ENCODE measurements at places on chromosomes 5 and 9.

DNA sequence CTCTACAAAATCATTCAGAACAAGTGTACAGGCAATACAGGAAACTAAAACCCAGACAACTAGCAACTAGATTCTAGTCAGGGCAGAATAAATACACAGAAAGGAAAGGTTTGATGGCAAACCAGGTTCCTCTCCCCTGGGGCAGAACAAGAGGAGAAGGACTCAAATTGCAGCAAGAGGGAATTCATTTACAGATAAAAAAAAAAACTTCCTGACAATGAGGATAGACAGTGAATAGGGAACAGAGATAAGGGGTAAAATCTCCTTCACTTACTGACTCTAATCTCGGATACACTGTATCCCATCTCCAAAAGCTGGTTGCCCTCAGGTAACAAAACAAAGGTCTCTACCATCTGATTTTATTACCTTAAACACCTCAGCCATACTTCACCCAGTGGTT is 244.0 kb downstream of the SEC61B start:
- no peak for DNase-seq

GRCh38 chr9:132003896-132004295 is 75.8 kb downstream of the MED27 start:
- DNase-seq, result no peak

DNA sequence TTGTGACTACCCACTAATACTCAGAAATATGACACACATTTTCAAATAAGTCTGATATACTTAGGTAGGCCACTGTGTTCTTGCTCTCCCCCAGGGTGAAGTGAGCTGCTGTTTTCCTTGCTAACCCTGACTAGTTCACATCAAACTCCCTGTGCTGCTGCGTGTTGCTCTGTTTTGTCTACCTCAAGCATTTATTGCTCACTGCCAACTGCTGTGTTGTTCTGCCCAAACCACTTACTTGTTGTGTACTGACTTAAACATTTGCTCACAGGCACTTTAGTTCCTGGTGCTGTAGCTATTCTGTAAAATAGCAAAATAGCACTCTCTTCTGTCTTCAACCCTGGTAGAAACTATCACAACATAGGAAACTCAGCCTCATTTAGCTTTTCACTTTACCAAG is 255.7 kb downstream of the HCN1 start:
- DNase-seq, result no peak

DNA sequence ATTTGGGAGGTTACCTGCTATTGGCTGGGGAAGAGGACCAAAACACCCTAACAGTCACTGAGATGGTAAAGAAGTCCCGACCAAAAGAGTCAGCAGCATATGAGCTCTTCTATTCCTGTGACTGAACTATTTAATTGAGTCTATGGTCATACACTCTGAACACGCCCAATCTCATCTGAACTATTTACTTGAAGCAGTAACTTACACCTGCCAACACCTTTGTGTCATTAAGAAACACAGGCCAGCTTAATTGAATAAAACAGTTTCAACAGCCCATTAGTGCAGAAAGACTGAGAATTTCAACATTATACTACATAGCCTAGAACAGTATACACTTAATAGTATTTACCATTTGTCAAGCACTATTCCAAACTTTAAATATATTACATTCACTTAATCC is 47.8 kb downstream of the NR6A1 start:
- DNase-seq, result no peak

DNA sequence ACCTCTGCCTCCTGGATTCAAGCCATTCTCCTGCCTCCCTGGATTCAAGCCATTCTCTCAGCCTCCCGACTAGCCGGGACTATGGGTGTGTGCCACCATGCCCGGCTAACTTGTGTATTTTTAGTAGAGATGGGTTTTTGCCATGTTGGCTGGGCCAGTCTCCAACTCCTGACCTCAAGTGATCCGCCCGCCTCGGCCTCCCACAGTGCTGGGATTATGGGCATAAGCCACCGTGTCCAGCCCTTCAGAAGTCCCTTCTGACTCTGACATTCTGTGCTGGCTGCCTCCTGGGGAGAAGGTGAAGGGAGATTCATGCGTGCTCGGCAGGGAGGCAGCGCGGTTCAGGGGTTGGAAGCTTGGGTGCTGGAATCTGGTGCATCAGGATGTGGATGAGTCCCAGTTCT is 28.8 kb downstream of the PRRX2 start:
- DNase-seq, result no peak

GRCh38 chr9:37338218-37338617 is 84.3 kb upstream of the GRHPR start:
- no peak for DNase-seq

GRCh38 chr5:84292788-84293653 is 91.7 kb downstream of the EDIL3 start:
- no peak for DNase-seq

DNA sequence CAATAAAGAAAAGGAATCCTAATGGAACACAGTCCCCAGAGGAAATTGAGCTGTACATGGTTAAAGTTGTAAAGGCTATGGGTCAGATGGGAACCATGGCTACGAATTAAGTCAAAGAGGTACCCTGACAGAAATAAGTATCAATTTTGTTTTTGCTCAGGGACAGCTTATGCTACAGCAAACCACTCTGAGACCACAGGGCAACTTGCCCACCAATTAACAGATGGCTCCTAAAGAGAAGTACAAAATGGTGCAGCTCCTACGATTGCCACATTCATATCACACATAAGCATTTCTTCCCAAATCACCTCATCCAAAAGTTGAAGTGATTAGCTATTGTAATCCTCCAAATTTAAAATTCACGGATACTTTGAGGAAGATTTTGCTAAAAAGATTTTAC is 83.0 kb downstream of the ELAVL2 start:
- DNase-seq, result no peak

- DNase-seq, result no peak
Measured at GRCh38 chr5:61802456-61802855, 470.4 kb downstream of the ZSWIM6 start.

- DNase-seq, result no peak
Measured at GRCh38 chr9:93093877-93094657, 1.9 kb upstream of the CARD19 start.

DNA sequence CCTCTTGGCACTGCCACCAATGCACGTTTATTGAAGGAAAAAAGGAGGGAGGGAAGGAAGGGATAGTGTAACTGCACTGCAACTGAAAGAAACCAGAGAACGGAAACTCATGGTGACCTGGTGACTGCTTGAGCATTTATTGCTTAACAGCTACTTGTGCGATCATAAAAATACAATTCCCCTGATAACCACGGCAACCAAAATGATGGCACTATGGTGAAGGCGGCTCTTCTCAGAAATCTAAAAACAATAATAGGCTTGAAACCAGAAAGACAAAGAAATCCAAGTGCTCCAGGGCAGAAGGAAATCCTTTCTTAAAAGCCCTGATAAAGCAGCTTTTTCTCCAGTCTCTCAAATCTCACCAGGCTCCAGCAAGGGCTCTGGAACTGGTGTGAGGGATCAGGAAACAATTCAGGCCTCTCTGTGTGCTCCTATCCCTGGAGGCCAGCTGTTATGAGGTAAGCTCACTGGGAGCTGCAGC is 1.9 kb downstream of the FBXO10 start:
- DNase-seq, result no peak
